Suppressor macrophage (primary cell): ENCODE measurements at places on chromosomes 3 and 15.

GRCh38 chr15:27582726-27583410, 516.2 kb downstream of the OCA2 start:
- DNase-seq: no peak

GRCh38 chr3:167198949-167199600, 181.0 kb downstream of the ZBBX start:
- DNase-seq: no peak

DNA sequence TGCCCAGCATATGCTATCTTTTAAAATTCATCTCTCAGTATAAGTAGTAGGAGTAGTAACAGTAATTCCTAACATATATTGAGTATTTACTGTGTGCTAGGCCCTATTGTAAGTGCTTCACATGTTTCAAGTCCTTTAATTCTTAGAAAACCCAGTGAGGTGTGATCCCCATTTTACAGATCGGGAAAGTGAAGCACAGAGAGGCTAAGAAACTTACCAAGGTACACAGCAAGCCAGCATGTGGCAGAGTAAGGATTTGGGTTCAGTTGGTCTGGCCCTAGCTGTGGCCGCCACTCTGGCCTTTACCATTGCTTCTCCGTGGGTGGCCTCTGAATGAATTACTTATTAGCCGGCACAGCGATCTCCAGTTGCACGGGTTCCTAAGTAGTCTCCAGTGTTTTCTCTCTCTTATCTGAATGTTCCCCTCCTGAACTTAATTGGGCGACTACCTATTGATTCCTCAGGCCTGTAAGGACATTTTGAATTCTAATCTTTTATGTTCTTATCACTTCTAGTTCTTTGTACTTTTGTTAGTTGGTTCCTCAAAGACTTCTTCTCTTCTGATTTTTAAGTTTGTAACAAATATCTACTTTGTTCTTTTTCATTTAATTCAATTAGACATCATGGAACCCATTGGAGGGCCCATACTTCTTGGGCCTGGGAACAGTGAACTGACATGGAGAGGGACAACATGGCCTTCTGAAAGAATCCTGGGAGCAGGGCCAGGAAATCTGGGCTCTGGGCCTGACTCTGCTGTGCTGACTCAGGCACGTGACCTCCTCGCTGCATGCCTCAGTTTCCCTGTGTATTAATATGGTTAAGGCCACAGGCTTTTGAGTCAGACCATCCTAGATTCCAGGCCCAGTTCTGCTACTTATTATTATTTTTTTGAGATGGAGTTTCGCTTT, 11.6 kb downstream of the CLCN2 start:
- no peak for DNase-seq

GRCh38 chr3:20511863-20512505, 326.0 kb upstream of the SGO1 start:
- peak; percentile 41 for DNase-seq

DNA sequence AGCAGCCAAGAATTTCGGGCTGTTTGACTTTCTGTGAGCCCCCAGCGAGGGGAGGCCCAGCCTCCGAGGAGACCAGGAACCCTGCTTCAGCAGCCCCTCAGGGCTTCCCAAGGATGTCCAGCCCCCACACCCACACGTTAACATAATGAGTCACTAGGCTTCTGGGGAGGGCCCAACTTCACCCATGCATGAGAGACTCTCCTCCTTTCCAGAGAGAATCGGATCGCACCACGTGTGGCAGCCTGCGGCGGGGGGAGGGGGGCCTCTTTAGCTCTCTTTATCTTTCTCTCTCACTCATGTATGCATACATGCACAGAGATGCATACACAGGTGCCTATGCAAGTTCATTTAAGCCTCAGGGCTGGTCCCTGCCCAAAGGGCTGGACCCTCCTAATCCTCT, 3.1 kb upstream of the AP2M1 start:
- no peak for DNase-seq

GRCh38 chr15:77266708-77267386, 153.1 kb downstream of the PEAK1 start:
- DNase-seq: no peak

GRCh38 chr3:29937185-29937584, 656.3 kb downstream of the RBMS3 start:
- no peak for DNase-seq

GRCh38 chr3:108329947-108330346, 33.6 kb downstream of the HHLA2 start:
- no peak for DNase-seq

DNA sequence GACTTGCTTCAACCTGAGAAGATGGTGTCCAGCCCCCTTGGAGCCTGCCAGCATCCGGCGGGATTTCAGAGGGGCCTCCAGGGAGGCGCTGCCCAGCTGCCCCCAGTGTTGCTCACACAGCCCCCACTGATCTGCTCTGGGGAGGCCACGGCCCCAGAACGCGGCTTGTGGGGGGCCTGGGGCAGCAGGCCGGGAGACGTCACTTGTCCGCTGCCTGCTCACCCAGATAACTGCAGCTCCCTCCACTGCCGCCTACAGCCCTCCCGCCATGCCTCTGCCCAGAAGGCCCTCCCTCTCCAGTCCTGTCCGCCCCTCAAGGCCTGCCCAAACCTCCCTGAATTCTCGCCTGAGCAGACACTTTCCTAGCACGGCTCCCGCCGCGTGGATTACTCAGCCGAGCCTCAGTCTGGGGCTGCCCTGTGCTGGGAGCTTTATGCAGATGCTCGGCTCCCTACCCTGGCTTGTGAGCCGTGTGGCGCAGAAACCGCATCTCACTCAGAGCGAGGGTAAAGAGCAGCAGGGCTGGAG, 17.2 kb upstream of the ADIPOQ start:
- DNase-seq: peak; percentile 31

GRCh38 chr3:194110483-194110882, 25.5 kb upstream of the HES1 start:
- DNase-seq: no peak

- DNase-seq: peak; percentile 37
Observed at GRCh38 chr3:84724877-84725276, 233.9 kb upstream of the CADM2 start.

- DNase-seq: no peak
Observed at GRCh38 chr3:185842241-185842640, 17.4 kb upstream of the IGF2BP2 start.

DNA sequence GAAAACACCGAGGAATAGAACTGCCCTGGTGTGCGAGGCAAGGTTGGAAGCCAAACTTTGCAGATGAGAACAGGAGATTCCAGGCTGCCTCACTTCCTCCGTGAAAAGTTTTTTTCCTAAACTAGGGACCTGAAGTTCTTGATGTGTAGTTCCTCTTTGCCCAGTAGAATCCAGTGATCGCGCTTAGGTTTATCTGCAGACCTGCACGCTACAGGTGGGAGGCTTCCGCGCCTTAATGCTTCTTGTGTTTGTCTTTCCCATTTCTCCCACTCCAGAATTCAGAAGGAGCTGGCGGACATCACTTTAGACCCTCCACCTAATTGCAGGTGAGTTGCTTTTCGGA, 5.4 kb downstream of the UBE2E1 start:
- DNase-seq: no peak

DNA sequence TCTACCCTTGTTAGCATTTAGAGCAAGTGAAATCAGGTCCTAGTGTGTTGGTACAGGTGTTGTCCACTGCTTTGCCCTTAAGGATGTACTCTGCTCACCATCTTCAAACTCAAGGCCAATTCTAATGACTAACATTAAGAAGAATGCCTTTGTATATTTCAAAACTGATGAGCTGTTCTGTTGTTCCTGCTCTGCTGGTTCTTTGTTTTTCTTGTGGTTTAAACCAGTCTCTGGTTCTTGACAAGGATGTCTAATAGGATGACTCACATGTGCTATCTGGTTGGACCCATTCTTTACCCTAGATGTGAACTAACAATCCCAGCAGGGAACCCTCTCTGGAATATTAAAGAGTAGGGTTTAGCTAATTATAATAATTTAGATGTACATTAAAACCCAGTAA, 17.3 kb downstream of the ABHD5 start:
- DNase-seq: no peak

DNA sequence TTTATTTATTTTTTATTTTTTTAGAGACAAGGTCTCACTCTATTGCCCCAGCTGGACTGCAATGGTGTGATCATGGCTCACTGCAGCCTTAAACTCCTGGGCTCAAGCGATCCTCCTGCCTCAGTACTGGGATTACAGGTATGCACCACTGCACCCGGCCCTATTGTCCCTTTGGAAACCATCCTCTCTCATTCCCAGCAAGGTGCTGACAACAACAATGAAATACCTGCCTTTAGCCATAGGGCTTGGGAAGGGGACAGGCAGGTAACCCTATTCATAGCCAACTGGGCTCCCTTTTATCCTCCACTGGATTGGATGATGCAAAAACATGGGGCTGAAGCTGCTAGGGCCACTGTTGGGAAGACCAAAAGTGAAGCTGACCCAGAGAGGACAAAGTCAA, 43.1 kb downstream of the SCAP start:
- no peak for DNase-seq

DNA sequence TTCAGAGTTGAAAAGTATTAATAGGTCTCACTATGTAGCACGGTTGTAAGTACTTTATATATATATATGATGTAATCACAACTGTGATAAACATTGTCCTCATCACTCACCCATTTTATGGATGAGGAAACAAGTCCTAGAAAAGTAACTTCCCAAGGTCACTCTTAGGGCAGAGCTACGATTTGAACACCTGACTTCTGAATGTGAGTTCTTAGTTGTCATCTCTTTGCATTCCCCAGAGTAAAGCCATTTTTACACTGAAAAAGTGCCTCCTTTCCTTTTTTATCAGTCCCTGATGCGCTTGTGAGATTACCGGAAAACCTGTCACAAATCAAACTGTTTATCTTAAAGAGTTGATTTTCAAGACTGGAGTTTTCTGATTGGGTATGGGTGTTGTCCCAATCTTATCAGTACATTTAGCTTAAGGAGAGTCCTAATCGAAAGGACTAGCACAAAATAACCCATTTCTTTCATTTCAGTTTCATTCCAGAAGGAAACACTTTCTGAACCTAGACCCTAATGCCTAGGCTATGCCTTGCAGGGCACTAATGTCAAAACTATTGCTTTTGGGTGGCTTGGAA, 2.3 kb upstream of the EDEM1 start:
- no peak for DNase-seq

DNA sequence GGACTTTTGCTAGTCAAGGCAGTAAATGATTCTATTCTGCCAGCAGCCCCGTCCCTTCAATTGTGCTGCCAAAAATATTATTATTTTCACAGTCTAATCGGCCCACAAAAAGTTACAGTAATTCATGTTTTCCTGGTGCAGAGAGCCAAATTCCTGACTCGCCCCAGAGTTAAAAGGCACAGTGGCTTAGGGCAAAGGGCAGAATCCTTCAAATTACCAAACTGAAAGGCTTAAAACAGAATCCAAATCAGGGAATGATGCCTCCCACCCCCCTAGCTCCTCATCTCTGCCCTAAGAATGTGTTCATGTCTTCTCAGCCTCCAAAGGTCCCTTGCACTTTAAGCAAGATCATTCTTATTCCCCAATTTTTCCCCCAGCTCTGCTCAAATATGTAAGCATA, 477.8 kb upstream of the PROK2 start:
- no peak for DNase-seq
